ENCODE measurements at places on chromosomes 2 and 18.

- DNase-seq = no peak
Measured at GRCh38 chr18:10950876-10951630, 198.3 kb downstream of the PIEZO2 start.

- no peak for DNase-seq
Measured at GRCh38 chr2:149448315-149448714, 117.9 kb downstream of the LYPD6 start.

DNA sequence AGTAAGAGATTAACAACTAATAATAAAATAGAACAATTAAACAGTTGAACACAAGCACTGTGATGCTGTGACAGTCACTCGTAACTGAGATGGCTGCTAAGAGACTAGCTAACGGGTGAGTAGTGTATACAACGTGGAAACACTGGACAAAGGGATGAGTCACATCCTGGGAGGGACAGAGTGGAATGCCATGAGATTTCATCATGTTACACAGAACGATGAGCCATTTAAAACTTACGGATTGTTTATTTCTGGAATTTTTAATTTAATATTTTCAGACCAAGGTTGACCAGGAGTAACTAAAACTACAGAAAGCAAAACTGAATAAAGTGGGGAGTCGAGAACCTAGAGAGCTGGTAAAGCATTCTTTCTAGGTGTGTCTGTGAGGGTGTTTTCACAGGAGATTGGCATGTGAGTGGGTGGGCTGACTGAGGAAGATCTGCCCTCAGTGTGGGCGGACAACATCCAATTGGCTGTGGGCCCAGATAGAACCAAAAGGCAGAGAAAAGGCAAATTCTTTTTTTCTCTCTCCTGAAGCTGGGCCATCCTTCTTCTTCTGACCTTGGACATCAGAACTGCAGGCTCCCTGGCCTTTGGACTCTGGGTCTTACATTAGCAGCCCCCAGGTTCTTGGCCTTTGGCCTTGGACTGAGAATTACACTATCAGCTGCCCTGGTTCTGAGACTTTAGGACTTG is 14.6 kb downstream of the TMSB10 start:
- peak; percentile 70 for DNase-seq

DNA sequence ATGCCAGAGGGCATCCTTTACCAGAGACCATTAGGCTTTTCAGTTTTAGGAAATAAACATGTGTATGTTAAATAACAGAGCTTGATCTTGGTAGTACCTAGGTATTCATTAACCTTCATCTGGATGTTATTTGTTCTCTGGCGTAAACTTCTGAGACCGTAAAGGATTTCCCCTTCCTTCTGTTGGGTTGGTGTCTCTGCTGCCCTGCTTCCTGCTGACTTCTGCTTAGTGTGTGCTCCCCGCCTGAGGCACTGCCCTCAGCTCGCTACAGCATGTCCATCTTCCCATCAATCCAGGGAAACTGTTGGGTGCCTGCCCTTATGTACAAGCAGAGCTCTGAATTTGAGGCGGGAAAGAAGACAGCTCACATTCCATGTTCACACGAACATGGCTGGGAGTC is 177.9 kb downstream of the TPGS2 start:
- DNase-seq = no peak

DNA sequence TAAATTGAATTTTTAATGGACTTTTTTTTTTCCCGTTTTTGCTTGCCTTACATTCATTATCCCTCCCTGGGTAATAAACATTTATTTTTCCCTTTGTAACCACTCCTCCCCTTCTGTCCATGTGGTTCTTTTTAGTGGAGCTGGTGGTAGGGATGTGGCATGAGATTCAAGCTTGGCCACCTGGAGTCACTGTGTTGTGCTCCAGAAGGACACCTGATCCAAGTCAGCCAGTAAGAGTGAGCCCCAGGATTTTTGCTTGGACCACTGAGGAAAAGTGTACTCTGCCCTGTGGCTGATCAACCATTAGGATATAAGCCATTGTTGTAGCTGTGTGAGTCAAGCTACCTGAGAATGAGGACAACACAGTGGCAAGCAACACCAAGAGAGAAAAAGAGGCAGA is 11.1 kb upstream of the ACTR3 start:
- DNase-seq = no peak
